ENCODE measurements at places on chromosomes 1 and 21. TPM values are rescaled to one million over a fixed set of nuclear protein-coding genes. Genes with fewer than 3 reads are reported as not detected.

Gene IVL
- 0.10 TPM for total RNA-seq

Gene LRRC38
- 0.06 TPM for total RNA-seq

Gene C1orf21
- total RNA-seq: 10.0 TPM

Gene GJA5
- not detected for total RNA-seq

Gene PLA2G5
- total RNA-seq: not detected

Gene CASQ2
- not detected for total RNA-seq

Gene AK4
- 25.3 TPM for total RNA-seq

Gene TBX19
- 0.35 TPM for total RNA-seq

Gene GNG4
- 13.7 TPM for total RNA-seq

Gene PADI4
- not detected for total RNA-seq

Gene FMOD
- total RNA-seq: not detected

Gene CYP4X1
- total RNA-seq: not detected
